ENCODE measurements at places on chromosomes 13 and 19.

DNA sequence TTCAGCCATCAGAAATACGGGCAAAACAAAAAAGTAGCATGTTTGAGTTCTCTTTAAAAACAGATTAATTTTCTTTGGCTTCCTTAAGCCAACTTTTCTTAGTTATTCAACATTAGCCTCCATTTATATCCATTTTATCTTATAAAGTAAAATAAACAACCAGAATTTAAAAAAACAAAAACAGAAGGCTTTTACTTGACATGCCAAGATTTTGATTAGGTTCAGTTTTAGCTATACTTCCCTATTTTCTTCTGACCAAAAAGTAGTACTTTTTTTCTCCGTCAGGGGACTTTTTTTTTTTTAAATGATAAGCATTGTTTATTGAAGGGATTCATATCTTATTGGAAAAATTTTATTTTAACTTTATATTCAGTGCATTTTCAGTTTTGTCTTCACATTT, 18.1 kb downstream of the RNASEH2B start:
- no peak for DNase-seq

- no peak for DNase-seq
Measured at GRCh38 chr19:4058693-4059452, 7.8 kb downstream of the ZBTB7A start.

DNA sequence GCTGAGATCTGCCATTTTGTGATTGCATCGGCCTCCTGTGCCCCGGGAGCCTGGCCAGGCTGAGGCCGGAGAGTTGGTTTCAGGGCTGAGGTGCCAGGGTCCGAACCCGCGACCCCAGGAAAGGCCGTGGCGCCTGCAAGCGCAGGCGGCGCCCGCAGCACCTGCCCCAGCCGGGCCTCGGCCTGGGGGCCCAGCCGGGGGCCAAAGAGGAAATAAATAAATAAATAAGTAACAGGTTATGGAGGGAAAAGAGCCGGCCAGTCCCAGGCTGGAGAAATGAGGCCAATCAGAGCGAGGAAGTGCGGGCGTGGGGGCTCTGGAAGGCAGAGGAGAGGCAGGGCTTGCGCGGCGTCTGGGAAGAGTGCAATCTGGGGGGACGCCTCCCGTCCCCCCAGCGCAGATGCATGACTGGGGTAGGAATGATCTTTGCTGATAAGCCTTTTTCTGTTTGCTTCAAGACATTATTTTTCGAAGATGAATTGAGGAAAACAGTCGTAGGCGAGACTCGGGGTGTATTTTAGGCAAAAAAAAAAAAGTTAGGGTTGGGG, 145.6 kb upstream of the ZNF536 start:
- DNase-seq, result no peak

GRCh38 chr19:32172566-32173160, 172.7 kb upstream of the ZNF507 start:
- DNase-seq, result no peak

DNA sequence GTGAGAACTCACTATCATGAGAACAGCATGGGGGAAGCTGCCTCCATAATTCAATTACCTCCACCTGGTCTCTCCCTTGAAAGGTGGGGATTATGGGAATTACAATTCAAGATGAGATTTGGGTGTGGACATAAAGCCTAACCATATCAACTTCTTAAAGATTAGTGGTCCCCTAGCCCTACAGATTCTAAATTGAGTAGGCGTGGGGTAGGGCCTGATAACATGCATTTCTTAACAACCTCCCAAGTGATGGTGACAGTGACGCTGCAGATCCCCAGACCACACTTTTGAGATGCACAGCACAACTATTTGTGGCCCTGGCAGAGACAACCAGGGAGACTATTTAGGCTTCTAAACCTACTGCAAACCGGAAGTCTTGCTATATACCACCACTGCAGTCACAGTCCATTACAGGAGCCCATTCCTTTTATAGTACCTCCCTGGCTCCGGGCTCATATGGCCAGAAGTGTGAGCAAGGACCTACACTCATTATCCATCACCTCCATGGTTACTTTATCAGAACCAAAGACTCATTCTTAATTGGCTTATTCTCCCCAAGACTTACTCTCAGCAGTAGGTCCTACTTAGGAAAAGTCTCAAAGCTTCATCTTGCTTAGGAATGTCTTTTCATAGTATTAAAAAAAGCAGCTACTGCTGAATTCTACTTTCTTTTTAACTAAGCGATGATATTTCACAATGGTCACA, 2.1 kb upstream of the DPY19L3 start:
- DNase-seq, result no peak

Measured in NCI-H774 (cell line).